ENCODE measurements at places on chromosomes 11 and 22. TPM values are rescaled to one million over a fixed set of nuclear protein-coding genes. Genes with fewer than 3 reads are reported as not detected.

SEC14L2 gene
- total RNA-seq, result 3.9 TPM

PNPLA5 gene
- 0.25 TPM for total RNA-seq

LARGE1 gene
- total RNA-seq, result 31.2 TPM

TIGD3 gene
- 3.0 TPM for total RNA-seq

TMEM121B gene
- 15.5 TPM for total RNA-seq

SLC22A25 gene
- total RNA-seq, result under 0.01 TPM

MRGPRX4 gene
- not detected for total RNA-seq

HTR3A gene
- 0.74 TPM for total RNA-seq

MAPK8IP2 gene
- 70.3 TPM for total RNA-seq

PDE2A gene
- 80.4 TPM for total RNA-seq

SHANK3 gene
- 5.9 TPM for total RNA-seq

RAB36 gene
- 4.9 TPM for total RNA-seq

ARHGAP20 gene
- 52.4 TPM for total RNA-seq

OR52I1 gene
- total RNA-seq, result not detected

ARHGAP8 gene
- total RNA-seq, result 1.7 TPM

LMNTD2 gene
- total RNA-seq, result under 0.01 TPM

ELMOD1 gene
- 119 TPM for total RNA-seq

RAB38 gene
- total RNA-seq, result 0.74 TPM

A4GALT gene
- total RNA-seq, result 0.49 TPM

MYOD1 gene
- total RNA-seq, result not detected

DYNC2H1 gene
- total RNA-seq, result 56.1 TPM

TMEM86A gene
- total RNA-seq, result 4.2 TPM

DDT gene
- total RNA-seq, result 56.1 TPM

ACP2 gene
- 17.2 TPM for total RNA-seq

IGSF22 gene
- total RNA-seq, result under 0.01 TPM

PACSIN2 gene
- 21.9 TPM for total RNA-seq

SCN4B gene
- 6.4 TPM for total RNA-seq

OR8G5 gene
- total RNA-seq, result not detected

CYP2D6 gene
- 2.0 TPM for total RNA-seq

PHOX2A gene
- not detected for total RNA-seq
